ENCODE measurements at places on chromosomes 16 and 17.

GRCh38 chr17:8384801-8385378 lies 1.9 kb upstream of the RPL26 start:
- no peak for DNase-seq

DNA sequence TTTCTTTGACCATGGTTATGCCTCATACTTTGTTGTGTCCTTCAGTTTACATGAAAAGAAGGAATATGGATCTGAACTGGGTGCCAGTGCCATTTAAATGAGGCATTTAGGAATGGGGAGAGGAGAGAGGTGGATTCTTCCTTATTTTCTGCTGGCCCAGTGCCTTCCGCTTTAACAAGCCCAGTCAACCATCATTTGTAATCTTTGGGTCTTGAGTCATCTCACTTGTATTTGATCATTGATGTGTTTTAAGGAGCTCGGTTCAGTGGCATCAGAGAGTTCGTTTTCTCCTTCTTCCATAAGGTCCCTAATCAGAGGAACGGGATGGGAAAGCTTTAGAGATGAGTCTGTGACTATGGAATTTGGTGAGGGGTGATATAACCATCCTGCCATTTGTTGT lies 334.9 kb downstream of the WWOX start:
- DNase-seq: no peak

- DNase-seq: no peak
These were observed 28.0 kb downstream of the ZNF423 start for GRCh38 chr16:49827805-49828438.

GRCh38 chr16:12303653-12304052 lies 327.1 kb downstream of the SNX29 start:
- DNase-seq: no peak

GRCh38 chr17:80114758-80115157 lies 13.4 kb downstream of the GAA start:
- DNase-seq: no peak

DNA sequence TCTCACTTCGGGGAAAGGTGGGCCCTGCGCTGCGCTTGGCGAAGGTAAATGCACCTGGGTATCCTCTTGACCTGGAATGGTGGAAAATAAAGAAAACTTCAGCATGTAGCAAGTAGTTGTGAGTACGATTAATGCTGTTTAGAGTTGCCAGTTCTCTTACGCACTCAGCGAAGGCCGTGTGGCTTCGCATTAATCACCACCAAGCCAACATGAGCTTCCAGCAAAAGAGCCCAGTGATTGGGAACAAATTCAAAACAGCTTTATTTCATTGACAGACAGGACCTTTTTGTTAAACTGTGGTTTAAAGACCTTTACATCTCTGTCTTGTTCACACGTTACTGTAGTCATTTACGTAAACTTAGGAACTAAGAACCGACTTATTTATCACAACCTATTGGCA lies 531.4 kb downstream of the MAF start:
- DNase-seq: no peak

DNA sequence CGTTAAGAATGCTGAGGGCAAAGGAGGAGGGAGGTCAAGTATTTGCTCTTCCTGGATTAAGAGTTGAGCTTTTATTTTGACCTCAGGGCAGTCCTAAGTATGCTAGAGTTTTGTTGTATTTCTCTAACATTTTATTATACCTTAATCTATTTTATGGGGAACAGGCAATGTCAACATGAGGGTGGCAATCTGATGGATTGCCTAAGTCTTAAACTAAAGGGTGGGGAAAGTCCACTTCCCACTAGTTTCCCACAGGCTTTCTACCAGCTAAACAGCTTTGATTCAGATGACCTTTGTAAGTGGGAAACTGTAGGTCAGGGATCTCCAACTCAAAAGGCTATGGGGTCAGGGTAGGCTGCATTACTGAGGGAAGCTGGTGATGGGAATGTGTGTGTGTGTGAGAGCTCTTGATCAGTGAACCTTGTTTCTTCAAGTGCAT lies 24.9 kb downstream of the HSD17B2 start:
- DNase-seq: no peak

GRCh38 chr16:49986351-49987124 lies 38.5 kb upstream of the CNEP1R1 start:
- no peak for DNase-seq

DNA sequence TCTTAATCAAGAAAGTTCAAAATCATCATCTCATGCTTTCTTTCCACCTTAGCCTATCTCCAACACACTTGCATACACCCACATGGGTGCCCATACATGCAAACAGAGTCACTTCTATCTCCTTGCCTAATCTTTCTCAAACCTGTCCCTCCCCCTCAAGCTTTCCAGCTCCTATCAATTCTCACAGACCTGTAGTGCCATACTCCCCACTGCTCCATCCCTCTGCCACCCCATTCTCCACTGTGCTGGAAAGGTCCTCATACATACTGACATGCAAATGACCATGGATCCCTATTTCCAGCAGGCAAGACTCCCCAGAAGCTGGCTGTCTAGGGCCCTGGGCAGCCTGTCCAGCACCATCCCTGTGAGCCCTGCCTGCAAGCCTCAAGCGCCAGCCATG lies 320.4 kb upstream of the CCL2 start:
- no peak for DNase-seq

- DNase-seq: no peak
These were observed 14.8 kb downstream of the ERN1 start for GRCh38 chr17:64115043-64115698.

DNA sequence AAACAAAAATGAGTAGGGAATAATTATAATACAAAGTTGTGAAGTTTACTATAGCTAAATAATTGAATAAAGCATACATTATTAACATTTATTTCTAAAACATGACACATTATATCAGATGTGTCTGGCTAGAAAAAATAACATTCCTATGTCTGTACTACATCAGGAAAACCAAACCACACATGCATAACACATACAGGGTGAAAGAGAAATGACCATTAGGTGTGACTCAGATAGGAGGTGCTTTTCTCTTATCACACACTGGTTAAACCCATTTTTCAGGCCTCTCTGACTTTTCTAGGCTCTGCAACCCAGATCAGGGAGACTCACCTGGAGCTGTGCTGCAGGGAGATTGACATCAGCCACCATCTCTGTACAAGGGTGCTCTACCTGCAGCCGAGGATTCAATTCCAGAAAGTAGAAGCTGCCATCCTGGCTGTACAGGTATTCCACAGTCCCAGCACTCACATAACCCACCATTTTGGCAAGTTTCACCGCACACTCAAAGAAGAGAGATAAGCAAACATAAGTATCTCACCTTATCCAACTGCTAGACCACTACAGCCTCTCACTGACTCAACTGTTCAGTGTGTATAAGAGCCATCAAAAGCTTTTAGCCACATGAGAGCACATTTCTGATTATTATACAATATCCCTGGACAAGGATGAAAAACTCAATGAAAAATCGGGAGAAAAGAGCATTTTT lies 116.6 kb upstream of the C17orf78 start:
- no peak for DNase-seq

DNA sequence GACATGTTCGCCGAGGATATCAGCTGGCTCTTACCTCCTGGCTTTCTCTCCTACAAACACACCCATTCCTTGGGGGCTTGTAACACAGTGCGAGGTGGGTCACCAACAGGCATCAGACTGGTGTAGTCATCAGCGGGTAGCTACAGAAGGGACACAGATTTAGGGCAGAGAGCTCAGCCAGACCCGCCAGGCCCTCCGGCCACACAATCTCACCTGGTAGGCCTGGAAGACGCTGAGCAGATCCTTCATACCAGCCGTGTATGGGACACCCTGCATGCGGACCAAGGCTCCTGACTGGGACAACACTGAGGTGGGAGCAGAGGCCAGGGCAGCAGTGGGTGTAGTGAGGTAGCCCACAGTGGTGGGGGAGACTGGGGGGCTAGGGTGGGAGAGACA lies 5.8 kb downstream of the ESRP2 start:
- no peak for DNase-seq

GRCh38 chr17:82105882-82106687 lies 8.0 kb upstream of the FASN start:
- peak; percentile 65 for DNase-seq

- no peak for DNase-seq
These were observed 128.5 kb downstream of the PARN start for GRCh38 chr16:14501331-14502255.

GRCh38 chr17:6596511-6596910 lies 40.2 kb upstream of the PITPNM3 start:
- DNase-seq: no peak

DNA sequence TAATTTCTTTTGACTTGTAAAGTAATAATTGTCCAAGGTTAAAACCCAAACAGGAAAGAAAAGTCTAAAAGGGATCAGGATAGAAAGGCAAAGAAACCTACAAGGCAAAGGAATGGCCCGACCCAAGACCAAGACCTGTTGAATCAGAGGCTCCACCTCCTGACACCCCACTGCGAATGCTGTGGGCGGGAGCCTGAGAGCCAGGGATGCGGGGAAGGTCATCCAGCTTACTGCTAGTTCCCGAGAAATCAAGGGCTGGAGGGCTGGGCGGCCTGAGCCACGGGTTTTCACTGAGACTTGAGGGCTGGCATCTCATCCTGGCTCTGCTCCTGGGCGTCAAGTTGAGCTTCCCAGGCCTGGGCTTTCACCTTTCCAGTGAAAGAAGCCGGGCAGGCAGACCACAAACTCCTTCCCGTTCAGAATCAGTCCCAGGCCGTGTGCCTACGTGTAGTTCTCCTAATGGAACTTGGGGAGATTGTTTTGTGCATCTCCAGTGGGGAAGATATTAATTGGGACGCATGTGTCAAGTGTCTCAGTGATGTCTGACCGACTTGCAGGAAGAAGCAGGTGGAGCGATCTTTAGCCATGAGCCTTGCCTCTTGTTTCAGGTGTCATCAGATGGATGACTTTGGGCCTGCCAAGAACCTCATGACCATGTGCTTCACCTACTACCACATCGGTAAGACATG lies 36.9 kb downstream of the CIBAR2 start:
- no peak for DNase-seq

DNA sequence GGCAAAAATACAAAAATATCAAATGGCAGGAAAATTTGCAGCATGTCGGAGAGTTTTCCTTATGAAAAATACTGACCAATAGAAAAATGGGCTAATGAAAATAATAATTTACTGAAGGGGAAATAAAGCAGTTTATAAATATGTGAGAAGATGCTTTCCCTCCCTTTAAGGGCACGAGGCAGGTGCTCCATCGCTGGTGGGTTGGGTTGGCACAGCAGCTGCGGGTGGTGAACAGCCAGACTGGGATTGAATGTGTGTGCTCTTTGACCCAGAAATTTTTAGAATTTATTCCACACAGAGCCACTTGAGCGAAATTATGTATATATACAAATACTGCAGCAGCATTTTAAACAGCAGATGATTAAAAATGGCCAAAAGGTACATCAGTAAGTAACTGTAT lies 109.1 kb upstream of the ZNF750 start:
- no peak for DNase-seq

DNA sequence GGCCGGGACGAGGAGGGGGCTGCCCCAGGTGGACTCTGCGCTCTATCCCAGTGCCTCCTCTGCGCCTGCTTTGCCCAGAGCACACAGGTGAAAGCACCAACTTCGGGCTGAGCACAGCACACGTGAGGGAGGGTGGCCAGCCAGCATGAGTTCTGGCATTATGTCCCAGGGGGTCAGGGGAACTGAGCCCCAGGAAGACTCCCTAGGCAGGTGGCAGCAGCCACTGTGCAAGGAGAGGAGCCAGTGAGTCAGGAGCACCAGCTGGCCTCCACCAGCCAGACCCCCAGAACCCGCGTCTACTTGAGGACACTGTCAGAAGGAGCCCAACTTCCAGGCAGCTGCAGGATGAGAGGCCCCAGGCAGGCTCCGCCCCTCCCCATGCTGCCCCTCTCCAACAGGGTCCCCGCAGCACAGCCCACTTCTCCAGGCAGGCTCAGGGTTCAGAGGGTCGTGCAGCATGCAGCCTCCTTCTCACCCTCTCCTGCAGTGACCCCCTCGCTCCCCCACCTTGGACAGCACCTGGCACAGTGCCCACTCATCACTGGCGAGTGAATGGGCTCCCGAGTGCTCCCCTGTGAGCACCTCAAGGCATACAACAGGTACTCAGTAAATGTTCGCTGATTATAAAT lies 44.2 kb upstream of the RASD1 start:
- no peak for DNase-seq

GRCh38 chr17:79052131-79052530 lies 22.5 kb upstream of the ENGASE start:
- DNase-seq: no peak

- no peak for DNase-seq
These were observed 398.6 kb upstream of the ERCC4 start for GRCh38 chr16:13521356-13521755.

- DNase-seq: no peak
These were observed 7.9 kb downstream of the KRT37 start for GRCh38 chr17:41416479-41416878.

DNA sequence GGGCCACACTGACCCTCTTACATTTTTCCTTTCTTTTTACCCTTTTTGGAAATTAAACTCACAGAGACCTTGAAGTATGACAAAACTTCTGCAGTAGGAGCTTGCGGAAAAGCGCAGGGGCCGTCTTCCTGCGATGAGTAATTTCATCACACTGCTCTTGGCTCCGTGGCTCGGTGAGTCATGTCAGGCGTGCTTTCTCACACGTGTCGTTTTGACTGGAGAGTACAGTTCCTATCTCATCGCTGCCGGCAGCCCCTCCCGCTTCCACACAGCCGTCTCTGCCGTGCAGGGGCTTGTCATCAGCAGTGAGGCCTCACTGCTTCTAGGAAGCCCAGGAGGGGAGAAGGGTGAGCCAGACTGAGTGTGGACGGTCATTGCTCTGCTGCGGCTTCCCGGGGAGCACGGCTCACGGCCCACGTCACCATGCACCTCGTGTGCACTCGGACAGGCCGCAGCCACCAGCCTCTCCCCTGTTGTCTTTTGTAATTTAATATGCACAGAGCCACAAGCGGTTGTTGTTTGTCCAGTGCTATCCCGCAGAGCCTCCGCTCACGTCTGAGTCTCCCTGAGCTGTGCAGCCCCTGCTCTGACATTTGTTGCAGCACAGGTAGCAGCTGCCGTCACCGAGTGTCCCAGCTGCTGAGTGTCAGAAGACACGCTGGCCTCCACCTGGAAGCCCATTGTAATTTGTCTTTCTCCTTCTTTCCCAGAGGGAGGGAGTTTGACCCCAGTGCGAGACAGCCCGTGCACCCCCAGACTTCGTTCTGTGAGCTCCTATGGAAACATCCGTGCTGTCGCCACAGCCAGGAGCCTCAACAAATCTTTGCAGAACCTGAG lies 99.4 kb upstream of the CHMP6 start:
- peak; percentile 95 for DNase-seq

- no peak for DNase-seq
These were observed 30.7 kb downstream of the CDRT4 start for GRCh38 chr17:15436473-15437302.

DNA sequence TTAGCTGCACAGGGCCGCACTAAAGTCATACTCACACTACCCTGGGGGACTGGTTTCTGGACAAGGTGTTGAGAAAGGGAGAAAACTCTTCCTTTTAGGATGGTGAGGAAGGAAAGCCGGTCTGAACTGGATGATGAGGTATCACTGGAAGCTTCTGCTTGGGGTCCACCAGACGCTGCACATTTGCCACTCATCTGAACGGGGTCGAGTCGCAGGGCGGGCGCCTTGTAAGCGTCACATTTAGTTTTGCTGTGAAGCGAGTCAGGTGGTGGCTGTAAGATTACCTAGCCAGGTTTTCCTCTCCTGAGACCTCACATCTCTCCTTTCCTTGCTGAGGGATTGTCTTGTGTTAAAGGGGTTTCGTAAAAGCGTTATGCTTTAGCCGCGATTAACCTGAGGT lies 2.3 kb downstream of the JPT2 start:
- no peak for DNase-seq

- DNase-seq: no peak
These were observed 694.3 kb downstream of the KCNJ2 start for GRCh38 chr17:70863436-70864248.
